Bone marrow (tissue), 2 donors: ENCODE measurements at places on chromosomes 7 and 10.
A peak's percentile ranks its signal among the peaks of the same experiment; 100 is the strongest.

GRCh38 chr7:37448636-37449361 lies at the start of gene ELMO1:
ELMO1 (minus strand) TSS chr7:37448864; CDS start chr7:37342690, 106,174 bp downstream.
- DNase-seq, result peak; percentile 75

DNA sequence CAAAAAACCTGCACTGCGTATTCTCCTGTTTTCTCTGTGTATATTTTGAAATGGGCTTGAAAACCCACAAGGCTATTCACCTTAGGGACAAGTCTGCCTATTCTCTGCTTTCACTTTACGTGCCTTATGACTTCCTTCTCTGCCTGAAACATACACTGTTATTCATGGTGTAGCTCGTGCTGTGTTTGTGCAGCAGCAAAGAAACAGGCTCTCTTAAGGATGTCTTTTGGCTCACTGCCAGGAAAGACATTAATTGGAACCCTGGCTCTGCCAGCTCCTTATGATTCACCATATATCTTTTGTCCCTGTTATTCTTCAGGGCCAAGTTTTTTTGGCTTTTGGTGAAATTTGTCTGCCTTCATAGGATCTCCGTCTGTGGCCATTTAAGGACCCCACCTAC lies 92.4 kb downstream of the TMEM106B start:
- DNase-seq, result no peak

DNA sequence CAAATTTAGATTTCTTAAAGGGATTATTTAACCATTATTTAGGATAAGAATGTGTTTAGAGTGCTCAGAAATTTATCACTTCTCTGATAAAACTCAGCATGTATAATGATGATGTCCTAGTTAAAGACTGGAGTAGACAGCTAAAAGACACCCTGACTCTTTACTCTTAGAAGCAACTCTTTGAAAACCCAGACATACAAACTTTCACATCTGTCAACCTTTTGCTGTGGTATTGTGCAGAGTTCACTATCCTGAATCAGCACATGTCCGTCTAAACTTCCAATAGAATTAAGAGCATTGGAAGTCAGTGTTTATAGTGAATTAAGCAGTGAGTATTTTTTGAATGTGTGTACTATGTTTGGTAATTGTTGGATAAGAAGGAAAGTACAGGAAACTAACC lies 24.9 kb downstream of the ZNRF2 start:
- DNase-seq, result no peak

- DNase-seq, result no peak
Observed at GRCh38 chr10:32687116-32687515, 241.2 kb downstream of the CCDC7 start.

DNA sequence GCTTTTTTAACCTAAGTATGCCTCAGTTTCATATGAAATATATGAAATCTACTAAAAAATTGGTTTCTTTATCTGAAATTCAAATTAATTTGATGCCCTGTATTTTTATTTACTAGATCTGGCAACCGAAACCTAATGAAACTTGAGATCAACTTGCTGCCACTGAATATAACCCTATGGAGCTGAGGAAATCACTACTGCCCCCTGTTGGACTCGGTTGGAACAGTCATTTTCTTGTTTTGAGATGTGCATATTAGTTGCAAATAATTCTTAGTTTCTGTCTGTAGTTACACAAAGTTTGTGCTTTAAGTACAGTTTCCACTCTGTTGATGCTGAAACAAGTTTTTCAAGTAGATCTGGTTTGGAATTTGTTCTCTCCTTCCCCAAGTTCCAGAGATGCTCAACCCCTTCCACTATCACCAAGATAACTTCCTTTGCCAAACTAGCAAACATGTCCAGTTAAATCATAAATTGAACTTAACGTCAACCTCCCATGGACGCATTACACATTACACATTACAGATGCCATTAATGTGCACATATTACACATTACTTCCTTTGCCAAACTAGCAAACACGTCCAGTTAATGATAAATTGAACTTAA lies 22.2 kb upstream of the EXOC4 start:
- no peak for DNase-seq

- DNase-seq, result no peak
Observed at GRCh38 chr7:21417647-21418046, 10.2 kb upstream of the SP4 start.

DNA sequence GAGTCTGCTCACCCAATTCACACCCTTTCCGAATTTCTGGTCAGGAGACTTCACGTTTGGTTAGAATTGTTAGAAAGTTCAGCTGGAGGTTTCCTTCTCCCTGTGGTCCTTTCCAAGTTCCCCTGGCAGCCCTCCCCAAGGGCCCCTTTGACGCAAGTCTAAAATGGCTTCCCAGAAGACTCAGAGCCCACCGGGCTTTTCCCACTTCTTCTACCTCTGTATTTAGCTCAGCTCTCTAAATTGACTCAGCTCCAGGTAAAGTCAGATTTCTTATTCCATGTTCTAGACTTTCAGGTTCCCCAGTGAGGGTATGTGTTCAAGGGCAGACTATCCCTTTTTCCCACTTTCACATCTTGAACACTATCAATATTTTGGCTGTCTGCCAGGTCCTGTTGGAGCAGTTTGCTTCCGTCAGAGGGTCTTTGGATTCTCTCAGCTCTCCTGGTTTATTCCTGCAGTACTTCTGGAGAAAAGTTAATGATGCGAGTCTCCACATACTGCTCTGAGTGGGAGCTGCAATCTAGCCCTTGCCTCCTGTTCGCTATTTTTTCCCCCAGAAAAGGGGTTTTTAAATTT lies 53.1 kb upstream of the ZNF273 start:
- no peak for DNase-seq

DNA sequence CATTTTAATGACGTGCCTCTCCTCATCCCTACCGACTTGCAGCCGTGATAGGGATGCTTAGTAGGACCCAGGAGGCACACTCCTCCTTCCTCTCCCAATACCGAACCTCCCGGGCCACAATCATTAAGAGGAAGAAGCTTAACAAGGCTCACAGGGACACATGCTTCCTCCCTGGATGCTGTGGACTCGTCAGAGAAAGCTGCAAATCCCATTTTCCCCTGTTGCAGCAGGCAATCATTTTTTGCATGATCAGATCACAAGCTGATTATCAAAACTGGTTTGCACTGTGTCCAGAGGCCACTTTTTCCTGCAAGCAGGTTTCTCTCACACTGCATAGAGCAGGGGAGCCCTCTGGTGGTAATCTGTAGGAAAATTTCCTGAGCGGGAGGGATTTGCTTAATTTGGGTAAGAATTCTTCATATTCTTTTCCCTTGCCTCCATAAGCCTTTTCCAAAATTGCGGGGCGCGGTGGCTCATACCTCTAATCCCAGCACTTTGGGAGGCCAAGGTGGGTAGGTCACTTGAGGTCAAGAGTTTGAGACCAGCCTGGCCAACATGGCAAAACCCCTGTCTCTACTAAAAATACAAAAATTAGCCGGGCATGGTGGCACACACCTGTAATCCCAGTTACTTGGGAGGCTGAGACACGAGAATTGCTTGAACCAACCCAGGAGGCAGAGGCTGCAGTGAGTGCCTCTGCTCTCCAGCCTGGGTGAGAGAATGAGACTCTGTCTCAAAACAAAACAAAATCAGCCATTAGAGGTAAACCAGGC lies 16.1 kb upstream of the LAMB4 start:
- no peak for DNase-seq

DNA sequence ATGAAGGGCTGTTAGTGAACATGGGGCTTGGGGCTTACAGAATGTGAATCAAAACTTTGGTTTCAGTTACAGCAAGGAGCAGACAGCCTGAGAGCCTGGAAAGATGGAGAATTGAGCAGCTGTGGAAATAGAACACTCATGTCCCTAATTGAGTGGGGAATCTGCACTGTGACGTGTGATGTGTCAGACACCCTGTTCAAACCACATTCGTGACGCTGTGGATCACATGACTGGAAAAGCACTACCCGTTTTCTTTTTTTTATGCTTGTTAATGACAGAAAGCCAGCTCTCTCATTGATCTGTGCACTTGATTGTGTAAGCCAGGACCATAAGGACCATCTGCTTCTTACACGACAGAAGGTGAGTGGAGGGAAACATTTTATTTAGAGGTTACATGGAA lies 15.1 kb upstream of the TBX20 start:
- no peak for DNase-seq

- DNase-seq, result peak; percentile 88
Observed at GRCh38 chr10:132571650-132572544, 34.3 kb downstream of the INPP5A start.

DNA sequence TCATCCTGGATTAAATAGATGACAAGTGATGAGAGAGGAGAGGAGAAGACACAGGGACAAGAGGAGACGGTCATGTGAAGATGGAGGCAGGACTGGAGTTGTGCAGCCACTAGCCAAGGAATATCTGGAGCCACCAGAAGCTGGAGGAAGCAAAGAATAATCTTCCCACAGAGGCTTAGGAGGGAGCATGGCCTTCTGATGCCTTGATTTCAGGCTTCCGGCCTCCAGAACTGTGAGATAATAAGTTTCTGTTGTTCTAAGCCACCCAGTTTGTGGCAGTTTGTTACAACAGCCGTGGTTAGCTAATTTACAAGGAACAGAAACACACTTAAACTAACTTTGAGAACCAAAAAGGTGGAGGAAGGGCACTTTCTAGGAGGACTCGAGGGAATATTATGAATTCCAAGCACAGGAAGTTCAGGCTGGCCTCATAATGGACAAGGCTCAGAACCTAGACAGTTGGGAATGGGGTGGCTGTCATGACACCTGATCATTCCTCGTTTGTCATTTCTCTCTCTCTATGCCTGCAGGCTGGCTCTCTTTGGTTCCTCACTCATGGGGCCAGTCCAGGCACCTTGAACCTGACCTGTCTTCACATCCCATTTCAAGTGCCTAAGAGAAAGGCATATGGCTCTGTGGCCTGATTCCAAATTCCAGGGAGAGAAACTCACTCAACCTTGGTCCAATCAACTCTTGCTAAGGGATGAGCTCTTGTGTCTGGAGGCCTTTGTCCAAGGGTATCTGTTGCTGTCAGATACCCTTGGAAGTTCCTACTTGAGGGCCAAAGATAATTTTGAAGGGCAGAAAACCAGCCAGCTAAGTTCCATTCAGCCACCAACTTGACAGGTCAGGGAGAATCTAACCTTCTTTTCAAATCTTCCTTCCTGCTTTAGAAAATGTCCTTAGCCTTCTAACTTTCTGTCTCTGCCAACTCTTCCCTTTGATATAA lies 33.5 kb upstream of the PDZD8 start:
- no peak for DNase-seq

- DNase-seq, result no peak
Observed at GRCh38 chr7:32936689-32937088, 20.6 kb upstream of the FKBP9 start.

GRCh38 chr7:128738570-128739047 lies 550 bp upstream of the CALU start:
- DNase-seq, result peak; percentile 47

GRCh38 chr7:98395481-98395880 lies 5.4 kb downstream of the BAIAP2L1 start:
- DNase-seq, result no peak

DNA sequence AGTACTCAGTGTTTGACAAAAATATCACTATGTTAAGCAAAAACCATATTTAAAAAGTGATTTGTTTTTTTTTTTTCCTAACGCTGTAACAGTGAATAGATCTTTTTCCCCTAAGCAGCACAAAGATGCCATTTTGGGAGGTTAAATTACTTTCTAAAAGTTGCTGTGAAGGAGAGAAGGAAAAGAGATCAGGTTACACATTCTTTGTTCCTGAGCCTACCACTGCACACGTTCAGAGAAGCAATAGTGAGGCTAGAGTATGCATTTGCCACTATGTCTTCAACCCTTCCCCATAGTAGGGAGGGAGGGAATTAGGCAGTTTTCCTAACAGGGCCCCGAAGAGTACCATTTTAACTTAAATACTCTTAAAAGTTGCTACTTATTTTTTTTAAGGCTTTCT lies 38.9 kb downstream of the BMPR1A start:
- DNase-seq, result no peak

DNA sequence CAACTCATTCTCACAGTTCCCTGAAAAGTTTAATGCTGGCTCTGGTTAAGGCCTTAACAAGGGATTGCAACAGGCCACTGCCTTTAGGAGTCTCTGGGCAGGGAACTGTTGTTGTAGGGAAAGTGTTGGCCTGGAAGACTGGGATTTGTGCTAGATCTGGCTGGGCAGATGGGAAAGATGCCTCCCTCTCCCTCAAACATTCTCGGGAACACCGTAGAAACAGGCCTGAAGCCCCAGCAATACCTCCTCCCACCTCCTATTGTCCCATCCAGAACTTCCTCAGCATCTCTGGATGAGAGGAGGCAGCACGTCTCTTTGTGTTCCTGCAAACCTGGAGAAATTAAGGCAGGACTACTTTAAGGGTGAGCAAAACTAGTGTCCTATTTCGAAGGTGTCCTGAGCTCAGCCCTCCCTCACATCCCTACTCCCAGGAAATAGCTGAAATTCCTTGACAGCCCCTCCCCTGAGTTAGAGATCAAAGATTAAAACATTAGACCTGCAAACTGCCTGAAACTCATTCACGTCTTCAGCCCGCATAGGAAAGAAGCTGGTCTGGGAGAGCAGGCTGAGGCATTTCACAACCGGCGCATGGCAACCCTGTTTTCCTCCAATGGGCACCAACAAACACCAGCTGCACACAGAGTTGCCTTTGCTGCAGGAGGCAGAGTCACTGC lies 10.9 kb upstream of the MAP3K8 start:
- DNase-seq, result peak; percentile 84

- no peak for DNase-seq
Observed at GRCh38 chr7:142798451-142799436, 28.0 kb downstream of the PRSS2 start.

DNA sequence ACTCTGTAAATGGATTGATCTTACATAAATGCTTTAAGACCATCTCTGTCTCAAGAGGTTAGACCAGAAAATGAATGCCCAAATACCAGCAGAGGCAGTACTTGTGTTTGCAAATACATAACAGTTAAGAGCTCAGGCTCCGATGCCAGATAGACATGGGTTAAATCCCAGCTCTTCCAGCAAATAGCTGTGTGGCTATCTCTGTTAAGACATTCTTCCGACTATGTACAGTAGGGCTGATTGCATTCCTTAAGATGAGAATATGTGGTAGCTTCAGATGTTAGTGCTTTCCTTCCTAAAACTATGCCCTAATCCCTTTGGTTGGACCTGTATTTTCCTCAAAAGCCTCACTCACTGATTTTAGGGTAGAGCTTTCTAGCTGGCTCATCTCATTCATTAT lies 2.2 kb downstream of the IDE start:
- no peak for DNase-seq

GRCh38 chr10:3902809-3903410 lies 117.9 kb upstream of the KLF6 start:
- DNase-seq, result no peak

- DNase-seq, result no peak
Observed at GRCh38 chr10:1188558-1189135, 132.5 kb downstream of the WDR37 start.

- no peak for DNase-seq
Observed at GRCh38 chr7:16951483-16952080, 69.8 kb upstream of the AGR3 start.
